Right lung (tissue), 10 donors: ENCODE measurements at places on chromosomes 16 and 17. TPM values are rescaled to one million over a fixed set of nuclear protein-coding genes. Genes with fewer than 3 reads are reported as not detected.

ALOX12B gene
- polyA plus RNA-seq = not detected

PRSS8 gene
- 119 TPM for polyA plus RNA-seq

DNA sequence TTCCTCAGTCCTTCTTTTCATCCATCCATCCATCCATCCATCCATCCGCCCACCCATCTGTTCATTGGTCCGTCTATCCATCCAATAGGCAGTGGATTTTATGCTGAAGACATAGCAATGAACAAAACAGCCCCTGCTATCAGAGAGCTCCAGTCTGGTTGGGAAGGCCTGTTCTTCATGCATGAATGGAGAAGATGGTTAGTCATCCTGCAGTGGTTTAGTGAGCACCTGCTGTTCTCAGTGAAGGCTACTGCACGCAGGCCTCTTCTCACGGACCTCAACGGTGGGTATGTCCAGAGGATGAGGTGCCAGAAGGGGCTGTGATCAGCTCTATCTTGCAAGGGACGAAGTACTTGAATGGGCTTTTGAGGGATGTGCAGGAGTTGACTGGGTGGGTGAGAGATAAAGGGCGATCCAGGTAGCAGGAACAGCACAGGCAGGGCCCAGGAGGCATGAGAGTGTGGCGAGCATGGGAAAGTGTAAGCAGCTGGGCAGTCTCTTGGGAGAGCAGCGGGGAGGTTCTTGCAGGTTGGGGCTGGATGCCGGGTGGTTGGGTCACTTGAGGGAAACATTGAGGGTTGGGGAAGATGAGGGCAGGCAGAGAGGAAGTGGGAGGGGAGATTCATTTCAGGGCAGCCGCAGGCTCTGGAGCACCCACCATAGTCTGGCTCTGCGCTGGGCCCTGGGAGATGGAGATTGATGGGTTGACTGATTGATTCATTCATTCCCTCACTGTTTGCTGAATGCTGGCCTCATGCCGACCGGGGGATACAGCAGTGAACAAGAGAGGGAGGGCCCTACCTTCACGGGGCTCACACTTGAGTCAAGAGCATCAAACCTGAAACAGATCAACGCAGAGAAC, 115.0 kb upstream of the CIBAR2 start:
- DNase-seq = no peak

DNA sequence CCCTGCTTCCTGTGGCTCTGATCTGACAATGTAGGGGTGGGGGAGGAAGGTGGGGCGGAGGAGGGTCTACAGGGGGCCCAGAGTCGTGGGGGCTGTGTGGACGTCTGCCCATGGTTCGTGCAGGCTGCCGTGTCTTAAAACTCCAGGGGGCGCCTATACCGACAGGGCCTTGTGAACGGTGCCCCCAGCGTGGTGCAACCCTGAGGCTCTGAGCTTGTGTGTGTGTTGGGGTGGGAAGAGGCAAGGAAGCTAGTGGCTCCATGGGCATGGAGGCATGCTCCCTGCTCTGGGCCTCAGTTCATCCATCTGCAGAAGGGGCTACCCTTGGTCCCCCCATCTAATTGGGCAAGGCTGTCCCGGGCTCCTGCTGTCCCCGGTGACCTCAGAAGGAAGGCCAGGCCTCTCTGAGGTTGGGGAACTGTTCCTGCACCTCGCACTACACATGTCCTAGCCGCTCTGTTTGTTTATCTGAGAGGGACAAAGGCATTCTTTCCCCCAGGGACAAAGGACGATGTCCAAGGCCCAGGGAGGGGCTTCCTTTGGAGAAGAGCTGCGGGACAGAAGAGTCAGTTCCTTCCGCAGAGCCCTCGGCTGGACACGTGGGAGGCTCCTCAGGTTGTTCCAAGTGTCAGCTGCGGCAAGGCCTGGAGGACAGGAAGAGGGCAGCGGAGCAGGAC, 13.5 kb downstream of the CA4 start:
- no peak for DNase-seq

GRCh38 chr17:2551493-2551892, 39.8 kb upstream of the METTL16 start:
- DNase-seq = no peak

DNA sequence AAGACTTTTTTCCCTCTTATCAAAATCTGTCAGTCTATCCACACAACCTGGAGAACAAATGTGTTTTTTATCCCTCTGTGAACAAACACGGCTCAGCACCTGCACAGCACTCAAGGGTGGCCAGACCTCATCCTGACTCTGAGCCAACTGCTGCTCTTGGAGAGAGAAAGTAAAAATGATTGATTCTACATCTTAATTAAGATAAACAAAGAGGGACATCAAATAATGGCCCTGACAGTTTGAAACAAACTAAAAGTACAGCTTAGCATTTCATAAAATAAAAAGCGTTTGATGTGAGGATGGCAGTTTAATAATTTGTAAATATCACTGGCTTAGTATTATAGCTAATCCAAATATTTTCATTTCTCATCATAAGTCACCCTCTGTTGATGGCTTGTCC, 106.2 kb downstream of the SNX11 start:
- no peak for DNase-seq

DNA sequence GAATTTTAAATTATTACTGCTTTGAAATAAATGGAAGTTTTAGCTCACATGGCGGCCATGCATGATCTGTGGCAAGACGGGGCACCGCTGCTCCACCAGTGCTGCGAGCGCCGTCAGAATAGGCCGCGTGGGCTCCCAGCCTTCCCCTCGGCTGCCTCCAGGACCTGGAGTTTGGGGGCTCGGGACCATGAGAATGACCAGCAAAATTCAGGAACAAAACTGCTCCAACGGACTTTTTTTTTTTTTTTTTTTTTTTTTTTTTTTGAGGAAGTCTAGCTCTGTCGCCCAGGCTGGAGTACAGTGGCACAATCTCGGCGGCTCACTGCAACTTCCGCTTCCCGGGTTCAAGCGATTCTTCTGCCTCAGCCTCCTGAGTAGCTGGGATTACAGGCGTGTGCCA, 38.3 kb upstream of the AKAP1 start:
- no peak for DNase-seq

GRCh38 chr17:80424261-80424660, 9.3 kb downstream of the ENDOV start:
- no peak for DNase-seq

GRCh38 chr16:5444189-5444588, 346.6 kb upstream of the EEF2KMT start:
- no peak for DNase-seq

DNA sequence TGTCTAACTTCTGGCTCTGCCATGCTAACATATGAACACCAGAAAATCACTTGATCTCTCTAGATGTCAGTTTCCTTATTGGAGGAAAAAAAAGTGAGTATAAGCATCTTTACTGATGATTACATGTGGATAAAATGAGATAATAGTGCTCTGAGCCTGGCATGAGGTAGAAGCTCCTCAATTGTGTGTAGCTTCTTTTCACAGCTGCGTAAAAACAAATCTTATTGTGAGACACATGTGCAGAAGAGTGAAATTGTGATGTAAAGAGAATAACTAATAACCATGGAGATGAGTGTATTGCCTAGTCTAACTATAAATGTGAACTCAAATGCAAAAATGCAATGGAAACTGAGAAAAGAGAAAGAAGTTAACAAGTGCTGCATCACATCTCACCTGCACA, 44.7 kb downstream of the CDH11 start:
- DNase-seq = no peak

DNA sequence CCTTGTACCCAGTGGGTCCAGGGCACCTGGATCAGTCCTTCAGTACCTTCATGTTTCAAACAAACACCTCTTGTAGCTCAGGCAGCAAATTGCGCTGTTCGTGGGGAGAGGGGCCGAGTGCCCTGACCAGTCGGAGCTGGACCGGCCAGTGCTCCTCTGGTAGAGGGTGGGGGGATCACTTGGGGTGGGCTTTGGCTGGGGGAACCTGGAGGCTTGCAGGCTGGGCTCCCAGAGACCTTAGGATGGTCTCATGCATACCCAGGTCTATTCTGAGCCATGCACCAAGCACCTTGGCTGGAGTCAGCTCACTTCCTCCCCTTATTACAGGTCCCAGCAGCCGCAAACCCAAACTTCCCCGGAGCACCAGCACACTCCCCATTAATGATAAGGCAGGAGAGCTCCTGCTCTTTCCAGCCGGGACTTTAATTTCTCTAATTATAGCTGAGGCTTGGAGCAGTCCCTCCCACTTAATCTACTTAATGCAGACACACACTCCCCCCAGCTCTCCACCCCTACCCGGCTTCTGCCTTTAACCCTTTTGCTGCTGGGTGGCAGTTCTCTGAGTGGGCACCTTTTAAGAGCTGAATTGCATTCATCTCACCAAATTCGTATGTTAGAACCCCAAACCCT, 26.3 kb upstream of the MGAT5B start:
- DNase-seq = no peak

DNA sequence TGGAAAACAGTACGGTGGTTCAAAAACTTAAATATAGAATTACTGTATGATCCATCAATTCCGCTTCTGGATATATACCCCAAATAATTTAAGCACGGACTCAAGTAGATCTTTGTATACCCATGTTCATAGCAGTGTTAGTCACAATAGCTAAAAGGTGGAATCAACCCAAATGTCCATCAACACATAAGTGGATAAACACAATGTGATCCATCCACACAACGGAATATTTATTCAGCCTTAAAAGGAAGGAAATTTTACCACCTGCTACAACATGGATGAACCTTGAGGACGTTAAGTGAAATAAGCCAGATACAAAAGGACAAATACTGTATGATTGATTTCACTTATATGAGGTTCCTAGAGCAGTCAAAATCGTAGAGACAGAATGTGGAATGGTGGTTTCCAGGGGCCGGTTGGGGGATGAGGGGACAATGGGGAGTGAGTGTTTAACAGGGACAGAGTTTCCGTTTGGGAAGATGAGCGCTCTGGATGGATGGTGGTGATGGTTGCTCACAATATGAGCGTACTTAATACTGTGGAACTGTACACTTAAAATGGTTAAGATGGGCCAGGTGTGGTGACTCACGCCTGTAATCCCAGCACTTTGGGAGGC, 5.4 kb upstream of the RNF222 start:
- DNase-seq = no peak
